A549 (cell line): ENCODE measurements at places on chromosomes 11 and 22. TPM values are rescaled to one million over a fixed set of nuclear protein-coding genes. Genes with fewer than 3 reads are reported as not detected.

GRCh38 chr22:22657712-22658111 is 13.3 kb downstream of the GGTLC2 start:
- DNase-seq, result no peak

Gene TRIM3
- 17.5 to 19.8 TPM (median 19.6 TPM) in 3 replicates for polyA plus RNA-seq

Gene SYT13
- 8.1 to 13.1 TPM (median 12.9 TPM) in 3 replicates for polyA plus RNA-seq

- peak; percentile 60 for DNase-seq
These were observed 620 bp upstream of the ANO5 start for GRCh38 chr11:22192289-22192641.

DNA sequence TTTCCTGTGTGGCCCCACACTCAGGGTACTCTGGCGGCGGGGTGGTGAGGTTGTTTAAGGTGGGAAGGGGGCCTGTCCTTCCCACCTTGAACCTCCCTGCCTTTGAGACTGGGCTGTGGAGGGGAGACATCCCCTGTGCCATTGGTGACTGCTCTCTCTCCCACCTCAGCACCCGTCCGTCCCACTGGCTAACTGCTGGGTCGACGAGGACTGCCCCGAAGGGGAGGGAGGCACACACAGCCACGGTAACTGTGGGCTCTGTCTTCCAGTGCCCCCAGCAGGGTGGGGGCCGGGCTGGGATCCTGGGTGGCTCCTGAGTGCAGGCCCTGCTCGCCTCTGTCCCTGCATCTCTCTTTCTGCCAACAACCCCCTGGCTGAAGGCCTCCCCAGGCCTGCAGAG is 7.5 kb downstream of the P2RX6 start:
- no peak for DNase-seq

DNA sequence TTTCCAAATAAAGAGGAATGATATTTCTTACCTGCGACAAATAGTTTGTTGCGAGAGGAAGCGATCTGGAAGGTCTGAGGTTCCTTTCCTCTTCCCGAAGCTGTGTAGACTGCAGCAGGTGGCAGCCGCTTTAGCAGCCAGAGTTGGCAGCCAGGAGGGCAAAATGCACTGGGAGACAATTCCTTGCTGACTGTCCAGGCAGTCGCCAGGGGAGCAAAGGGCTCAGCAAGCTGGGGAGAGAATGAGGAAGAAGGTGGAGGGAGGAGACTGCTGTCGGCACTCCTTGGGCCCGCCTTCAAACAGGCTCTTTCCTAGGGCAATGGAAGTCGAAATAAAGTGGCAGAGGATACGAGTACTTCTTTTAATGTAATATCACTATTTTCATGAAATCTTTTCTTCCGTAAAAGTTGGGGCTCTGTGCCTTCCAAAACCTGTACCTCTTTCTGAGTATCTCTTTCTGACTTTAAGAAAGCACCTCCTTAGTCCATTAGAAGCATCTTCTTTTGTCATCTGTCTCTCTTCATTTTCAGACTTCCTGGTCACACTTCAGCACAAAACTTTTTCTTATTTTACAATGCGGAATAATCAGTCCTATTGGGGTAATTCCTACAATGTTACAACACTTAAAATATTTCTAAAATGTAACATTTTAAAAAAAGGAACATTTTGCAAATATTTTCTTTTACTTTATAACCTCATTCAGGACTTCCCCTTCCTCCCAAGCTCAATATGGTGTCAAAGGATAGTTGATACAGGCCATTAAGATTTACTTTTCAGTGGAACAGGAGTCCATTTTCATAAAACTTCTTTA is at the start of gene IL18:
IL18 (minus strand) TSS at position 220 of the 811 bp plus-strand sequence. CDS start 9,041 bp downstream, outside the sequence.
- DNase-seq, result peak; percentile 88

Gene KCNQ1
- 0.12 to 0.14 TPM (median 0.13 TPM) in 3 replicates for polyA plus RNA-seq

Gene KDM4E
- polyA plus RNA-seq, result not detected in 3 replicates

DNA sequence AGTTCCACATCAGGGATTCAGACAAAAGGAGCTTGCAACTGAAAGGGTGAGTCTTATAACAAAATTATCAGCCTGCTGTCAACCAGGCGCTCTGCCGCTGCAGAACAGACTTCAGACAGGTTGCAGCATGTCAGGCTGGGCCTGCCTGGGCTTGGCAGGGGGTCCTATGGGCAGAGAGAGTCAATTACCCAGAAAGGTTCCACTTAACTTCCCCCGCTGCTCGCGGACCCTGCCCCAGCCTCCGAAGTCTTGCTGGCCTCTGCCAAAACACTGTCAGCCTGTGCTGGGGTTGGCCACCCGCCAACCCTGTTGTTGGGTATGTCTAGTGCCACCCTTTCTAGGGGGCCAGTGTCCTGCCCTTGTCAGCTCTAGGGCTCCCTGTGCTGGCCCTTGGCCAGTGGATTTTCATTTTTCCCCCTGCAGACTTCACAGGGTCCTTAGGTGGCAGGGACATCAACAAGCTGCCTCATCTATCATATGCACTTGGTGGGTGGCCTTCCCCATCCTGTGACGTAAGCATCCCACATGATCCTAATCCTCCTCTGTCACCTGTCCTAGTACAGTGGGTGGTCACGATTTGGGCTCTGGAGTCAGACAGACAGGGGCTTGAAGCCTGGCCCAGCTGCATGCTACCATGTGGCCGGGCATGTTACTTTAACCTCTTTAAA is 166.5 kb upstream of the CADM1 start:
- no peak for DNase-seq

GRCh38 chr11:117420143-117420485 is 92.5 kb downstream of the CEP164 start:
- no peak for DNase-seq

GRCh38 chr11:58434217-58434616 is 6.3 kb upstream of the OR5B2 start:
- DNase-seq, result no peak

DNA sequence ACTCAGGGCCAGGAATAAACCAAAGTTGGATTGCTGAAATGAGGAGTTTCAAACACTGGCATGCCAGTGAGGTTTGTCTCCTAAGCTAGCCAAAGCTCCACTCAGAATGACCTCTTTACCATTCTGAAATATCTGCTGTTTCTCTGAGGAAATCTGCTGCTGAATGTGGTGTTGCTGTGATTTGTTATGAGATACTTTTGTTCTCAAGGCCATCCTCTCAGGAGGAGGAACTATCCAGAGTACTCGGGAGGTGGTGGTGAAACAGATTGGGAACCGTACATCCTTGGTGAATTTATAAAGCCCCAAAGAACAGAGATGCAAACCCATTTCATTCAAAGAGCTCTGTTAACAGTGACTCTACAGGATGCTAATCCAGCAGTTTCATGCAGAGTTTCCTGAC is 50.5 kb downstream of the BDNF start:
- DNase-seq, result no peak

DNA sequence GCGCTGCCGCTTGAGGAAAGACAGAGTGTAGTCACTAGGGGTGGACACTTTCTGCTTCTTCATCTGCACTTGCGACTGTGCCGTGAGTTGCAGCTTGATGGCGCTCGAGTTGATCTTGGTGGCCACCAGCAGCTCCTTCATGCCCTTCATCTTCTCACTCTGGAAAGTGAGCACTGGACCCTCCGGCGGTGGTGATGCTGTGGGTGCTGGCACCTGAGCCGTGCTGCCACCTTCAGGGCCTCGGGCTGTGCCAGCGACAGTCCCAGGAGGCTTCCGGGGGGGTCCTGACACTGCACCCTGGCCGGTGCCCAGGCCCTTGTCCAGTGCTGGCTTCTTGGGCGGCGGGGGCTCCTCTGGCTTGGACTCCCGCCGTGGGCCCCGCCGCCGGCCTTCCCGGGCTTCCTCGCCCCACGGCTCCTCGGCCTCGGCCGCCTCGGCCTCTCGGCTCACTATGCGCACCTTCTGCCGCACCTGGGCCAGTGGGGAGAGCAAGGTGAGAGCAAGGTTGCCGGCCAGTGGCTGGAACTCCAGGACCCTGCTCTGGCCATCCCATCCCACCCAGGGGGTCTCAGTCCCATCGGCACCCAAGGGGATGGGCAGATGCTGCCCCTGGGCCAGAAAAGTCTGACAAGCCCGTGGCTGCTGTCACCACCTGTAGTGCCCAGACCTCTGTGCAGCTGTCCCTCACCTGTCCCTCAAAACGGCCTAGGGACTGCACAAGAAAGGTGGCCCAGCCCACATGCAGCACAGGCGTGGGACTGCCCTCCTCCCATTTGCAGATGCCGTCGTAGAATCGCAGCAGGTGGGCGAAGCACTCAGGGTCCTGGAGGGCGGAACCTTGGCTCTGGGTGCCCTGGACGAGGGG is 1.6 kb upstream of the MAP4K2 start:
- no peak for DNase-seq

Gene INSC
- not detected in 3 replicates for polyA plus RNA-seq

DNA sequence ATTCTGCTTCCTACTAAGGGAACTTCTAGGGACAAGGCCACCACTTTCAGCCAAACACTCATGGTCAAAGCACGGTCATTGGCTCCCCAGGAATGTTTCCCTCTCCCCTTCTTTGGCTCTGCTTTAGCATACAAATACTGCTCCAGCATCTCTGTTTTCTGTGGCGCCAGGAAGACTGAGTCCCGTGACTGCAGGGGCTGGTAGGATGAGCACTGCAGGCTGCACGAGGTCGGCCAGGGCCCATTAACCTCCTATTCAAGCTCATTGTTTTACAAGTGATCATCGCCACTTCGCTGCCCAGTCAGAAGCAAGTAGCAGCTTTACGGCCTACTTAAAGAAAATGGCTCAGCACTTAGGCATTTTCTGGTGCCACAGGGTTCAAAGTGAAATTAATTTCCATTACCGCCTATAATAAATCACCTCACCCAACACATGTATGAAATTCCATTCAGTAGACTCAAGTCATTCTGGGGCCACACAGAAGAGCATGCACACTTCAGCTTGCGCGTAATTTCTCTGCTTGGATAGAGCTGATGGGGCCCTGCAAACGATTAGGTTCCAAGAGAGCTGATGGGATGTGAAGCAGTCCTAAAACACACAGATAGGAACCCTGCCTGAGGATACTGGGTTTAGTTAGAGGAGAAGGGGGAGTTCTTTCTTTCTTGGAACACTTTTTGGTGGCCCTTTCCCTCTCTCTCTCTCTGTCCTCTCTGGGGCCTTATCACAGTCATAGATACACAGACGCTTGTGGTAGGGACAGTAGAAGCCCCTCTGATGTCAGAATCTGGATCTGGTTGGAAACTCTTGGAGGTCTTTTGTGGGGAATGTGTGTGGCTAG is 173.7 kb downstream of the KIF18A start:
- DNase-seq, result peak; percentile 61

- DNase-seq, result no peak
These were observed 49.5 kb downstream of the IGLL5 start for GRCh38 chr22:22936915-22937656.

DNA sequence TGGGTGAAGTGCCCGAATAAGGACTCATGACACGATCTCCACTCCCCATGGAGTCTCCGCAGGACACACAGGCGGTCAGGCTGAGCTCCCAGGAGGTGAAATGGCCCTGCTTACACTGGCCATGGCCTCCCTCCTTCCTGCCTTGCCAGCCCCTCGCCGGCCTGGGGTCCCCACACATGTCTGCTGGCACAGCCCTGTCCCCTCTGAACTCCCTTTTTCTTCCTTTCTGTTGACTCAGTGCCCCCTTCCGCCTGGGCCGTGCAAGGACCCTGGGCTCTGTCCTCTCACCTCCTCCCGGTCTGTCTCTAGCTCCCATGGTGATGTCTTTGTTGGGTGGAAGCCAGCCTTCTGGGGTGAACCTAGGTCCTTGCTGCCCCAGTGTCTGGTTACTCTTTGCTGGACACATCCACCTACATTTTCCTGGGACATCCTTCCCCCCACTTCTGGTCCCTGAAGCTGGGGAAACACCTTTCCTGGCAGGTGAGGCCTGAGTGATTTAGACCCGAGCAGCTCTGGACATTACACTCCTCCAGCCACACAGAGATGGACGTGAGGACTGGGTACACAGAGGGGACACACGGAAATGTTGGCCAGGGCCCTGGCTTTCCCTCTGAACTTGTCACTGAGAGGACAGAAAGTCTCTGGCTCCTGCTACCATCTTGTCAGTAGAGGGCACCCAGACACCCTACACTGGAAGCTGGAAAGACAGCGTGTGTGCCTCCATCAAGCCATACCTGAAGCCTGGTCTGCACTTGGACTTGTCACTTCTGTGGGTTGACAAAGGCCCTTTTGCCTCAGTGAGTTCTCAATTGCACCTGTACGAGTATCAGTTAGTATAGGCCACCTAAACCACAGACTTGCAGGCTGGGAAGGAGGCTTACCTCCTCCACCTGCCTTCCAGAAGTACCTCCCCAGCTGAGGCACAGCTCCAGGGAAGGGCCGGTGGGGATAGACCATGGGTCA is 864.3 kb downstream of the TBC1D22A start:
- DNase-seq, result peak; percentile 25

Gene MMP3
- not detected in 3 replicates for polyA plus RNA-seq

DNA sequence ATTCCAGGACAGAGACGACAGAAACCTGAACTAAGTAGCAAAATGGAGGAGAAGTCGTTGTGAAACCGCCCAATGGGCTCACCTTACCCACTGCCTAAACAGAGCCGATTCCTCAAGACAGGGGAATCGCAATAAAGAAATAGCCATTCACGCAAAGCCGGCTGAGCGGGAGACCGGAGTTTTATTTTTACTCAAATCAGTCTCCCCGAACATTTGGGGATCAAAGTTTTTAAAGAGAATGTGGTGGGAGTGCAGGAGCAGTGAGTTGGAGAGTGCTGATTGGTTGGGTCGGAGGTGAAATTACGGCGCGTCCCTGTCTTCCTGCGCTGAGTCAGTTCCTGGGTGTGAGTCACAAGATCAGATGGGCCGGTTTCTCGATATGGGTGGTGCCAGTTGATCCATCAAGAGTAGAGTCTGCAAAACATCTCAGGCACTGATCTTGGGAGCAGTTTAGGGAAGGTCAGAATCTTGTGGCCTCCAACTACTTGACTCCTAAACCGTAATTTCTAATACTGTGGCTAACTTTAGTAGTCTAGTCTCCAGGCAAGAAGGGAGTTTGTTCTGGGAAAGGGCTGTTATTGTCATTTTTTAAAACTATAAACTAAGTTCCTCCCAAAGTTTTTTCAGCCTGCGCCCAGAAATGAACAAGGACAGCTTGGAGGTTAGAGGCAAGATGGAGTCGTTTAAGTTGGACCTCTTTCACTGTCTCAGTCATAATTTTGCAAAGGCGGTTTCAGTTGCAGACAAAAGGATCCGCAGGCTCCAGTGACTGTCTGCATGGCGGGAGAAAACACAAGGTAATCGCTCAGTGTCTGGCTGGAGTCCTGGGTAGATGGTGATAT is 34.1 kb downstream of the OR4D9 start:
- peak; percentile 94 for DNase-seq

DNA sequence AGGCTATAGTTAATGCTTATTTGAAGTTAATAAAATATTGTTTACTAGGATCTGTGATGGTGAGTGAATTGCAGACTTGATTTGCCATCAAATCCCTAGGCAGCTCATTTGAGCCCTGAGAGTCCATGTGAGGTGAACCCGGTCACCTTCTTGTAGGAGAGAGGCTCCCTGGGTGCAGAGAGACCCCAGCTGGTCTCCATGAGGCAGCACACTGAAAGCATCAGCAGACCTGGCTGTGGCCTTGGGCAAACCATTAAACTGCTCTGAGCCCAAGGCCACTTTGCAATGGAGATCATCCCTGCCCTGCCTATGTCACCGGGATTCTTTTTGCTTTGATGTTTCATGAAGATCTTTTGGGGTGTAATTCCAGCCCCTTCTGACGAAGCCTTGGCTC is 125.2 kb downstream of the MICAL2 start:
- DNase-seq, result peak; percentile 38

GRCh38 chr11:128367573-128367972 is 219.8 kb downstream of the ETS1 start:
- no peak for DNase-seq

Gene TKFC
- 42.6 to 53.6 TPM (median 48.7 TPM) in 3 replicates for polyA plus RNA-seq

- no peak for DNase-seq
These were observed 89.7 kb downstream of the EFCAB6 start for GRCh38 chr22:43722444-43722843.
